Suppressor macrophage treated with lipopolysaccharide for 4 hours (primary cell): ENCODE measurements at places on chromosomes 2 and 18.
A peak's percentile ranks its signal among the peaks of the same experiment; 100 is the strongest.

- DNase-seq: no peak
Measured at GRCh38 chr18:1573732-1574131, 669.1 kb downstream of the ADCYAP1 start.

GRCh38 chr2:173448938-173449471 is 94.3 kb downstream of the CDCA7 start:
- DNase-seq: peak; percentile 81

DNA sequence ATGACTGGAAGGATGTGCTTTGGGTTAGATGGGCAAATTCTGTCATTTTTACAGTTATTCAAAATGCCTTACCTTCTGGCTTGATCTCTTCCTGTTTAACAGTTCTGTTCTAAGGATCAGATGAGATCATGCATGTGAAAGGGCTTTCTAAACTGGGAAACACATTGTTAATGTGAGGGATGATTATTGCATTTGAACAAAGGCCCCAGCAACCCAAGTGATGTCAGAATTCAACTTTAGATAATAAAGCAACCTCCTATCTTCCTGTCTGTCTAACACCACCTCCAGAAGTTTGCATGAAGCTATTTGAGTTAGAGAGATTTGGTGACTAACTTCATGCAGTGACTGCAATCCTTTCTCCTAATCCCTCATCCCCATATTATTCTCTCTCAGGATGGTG is 77.8 kb upstream of the B3GNT2 start:
- DNase-seq: peak; percentile 21

GRCh38 chr2:9473308-9473984 is 905 bp upstream of the IAH1 start:
- DNase-seq: no peak

DNA sequence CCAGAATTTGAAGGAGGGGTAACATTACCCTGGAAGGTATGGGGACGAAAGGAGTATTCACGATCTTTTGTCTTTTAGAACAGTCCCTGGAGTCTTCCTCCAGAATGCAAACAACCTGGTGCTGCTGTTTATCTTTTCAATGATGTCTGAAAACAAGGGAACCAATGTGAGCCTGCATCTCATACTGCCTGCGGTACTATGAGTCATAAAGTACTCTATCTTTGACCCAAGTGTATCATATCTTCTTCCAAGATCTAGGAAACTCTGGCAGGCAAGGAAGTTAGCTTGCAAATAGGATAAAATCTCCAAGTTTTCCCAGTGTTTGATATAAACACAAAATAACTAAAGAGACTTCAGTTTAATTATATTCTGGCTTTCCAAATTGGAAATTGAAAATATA is 968.5 kb downstream of the LRP1B start:
- DNase-seq: no peak

GRCh38 chr18:55781481-55781957 is 193.5 kb upstream of the TCF4 start:
- DNase-seq: peak; percentile 40

DNA sequence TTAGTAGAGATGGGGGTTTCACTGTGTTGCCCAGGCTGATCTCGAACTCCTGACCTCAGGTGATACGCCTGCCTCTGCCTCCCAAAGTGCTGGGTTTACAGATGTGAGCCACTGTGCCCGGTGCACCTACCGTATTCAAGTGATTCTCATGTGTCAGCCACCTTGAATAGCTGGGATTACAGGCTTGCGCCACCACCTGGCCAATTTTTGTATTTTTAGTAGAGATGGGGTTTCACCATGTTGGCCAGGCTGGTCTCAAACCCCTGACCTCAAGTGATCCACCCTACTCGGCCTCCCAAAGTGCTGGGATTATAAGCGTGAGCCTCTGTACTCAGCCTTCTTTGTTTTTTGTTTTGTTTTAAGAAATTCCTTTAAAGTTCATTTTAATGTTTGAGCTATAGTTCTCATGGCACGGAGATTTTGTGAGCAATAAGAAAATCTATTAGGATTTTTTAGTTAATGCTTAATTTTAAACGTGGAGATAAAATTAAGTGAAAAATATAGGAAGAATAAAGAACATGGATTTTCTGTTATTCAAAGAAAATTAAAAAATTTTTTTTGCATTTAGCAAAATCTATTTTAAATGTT is 242.6 kb downstream of the PHLPP1 start:
- peak; percentile 54 for DNase-seq

DNA sequence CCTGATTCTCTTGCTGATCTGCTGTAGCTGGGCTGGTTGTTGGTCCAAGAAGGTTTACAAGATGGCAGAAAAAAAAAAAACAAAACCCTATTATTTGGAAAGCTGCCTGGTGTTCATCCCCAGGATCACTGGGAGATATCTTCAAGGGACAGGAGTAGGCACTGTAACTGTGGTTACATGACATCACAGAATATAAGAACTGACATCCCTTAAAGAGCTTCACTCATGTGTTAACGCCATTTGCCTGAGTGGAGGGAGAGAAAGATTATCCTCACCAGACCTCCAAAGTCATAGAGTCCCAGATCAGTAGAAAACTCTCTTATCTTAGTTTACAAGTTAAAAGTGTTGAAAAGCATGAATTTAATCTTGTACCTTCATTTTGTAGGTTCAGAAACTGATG is 95.3 kb upstream of the BZW1 start:
- DNase-seq: no peak

DNA sequence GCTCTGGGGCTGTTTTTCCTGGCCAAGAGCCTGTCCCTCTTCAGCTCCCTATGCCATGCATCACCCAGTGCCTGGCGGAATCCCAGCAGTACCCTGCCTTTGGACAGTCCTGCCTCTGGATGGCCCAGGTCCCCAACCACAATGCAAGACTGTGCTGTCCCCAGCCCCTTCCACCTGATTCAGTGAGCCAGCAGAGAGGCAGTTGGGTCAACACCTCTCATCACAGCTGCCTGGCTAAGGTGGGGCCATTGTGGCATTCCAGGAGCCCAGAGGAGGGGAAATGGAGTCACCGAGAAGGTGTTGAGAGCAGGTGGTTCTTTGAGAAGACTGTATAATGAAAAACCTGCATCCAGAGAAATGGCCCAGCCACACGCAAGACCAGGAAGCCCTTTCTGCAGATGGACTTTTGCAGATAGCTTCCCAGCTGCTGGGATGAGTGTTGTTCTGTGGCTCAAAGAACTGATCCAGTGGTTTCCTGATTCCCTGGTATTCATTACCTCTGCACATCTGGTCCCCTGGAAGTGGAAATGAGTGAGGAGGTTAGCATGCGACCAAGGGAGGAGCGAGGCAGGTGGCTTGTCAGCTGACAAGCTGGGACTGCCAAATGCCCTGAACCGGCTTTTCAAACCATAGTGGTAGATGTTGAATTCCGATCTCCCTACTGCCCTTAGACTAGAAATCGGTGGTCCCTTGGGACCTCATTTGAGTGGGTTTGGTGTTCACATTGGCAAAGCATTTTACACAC is 1.7 kb upstream of the ASPRV1 start:
- no peak for DNase-seq

- DNase-seq: no peak
Measured at GRCh38 chr2:233342301-233342700, 12.0 kb upstream of the DGKD start.

GRCh38 chr2:101748000-101748399 is 50.5 kb downstream of the MAP4K4 start:
- DNase-seq: no peak

DNA sequence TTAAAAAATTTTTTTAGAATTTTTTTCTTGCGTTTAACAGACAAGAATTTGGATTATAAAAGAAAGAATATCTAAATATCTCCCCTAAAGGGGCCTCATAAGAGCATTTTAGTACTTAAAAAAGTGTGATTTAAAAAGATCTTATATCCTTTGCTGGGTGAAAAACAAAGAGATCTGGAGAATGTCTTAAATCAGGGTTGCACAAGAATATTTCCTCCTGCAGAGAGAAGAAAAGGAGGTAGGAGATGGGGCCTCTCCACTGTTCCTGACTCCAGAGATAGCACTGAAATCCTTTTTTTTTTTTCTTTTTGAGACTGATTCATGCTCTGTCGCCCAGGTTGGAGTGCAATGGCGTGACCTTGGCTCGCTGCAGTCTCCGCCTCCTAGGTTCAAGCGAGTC is 68.5 kb upstream of the OSR1 start:
- DNase-seq: no peak

DNA sequence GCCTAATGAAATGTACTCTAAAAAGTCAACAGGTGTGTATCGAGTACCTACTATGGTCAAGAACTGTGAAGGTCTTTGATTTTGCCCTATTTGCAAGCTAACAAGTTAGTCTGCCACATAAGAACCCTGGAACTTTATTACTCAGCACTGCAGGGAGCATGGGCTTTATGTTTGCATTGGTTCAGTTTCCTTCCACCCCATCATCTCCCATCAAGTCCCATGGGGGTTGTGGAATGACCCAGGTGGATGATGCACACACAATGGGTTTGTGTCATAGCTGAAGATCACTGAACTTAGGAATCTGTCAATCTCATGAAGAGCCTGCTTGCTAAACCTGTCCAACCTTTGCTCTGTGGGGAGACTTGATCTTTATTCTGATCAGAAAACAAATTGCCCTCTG is 265.5 kb downstream of the RPRM start:
- no peak for DNase-seq

GRCh38 chr2:104703669-104704068 is 150.2 kb upstream of the POU3F3 start:
- DNase-seq: no peak

GRCh38 chr2:138699421-138699820 is 80.8 kb downstream of the NXPH2 start:
- no peak for DNase-seq

- DNase-seq: no peak
Measured at GRCh38 chr2:133718688-133719201, 150.5 kb upstream of the NCKAP5 start.

GRCh38 chr2:120318626-120319025 is 27.3 kb upstream of the INHBB start:
- DNase-seq: no peak

- no peak for DNase-seq
Measured at GRCh38 chr2:216665242-216665641, 30.1 kb downstream of the IGFBP5 start.

DNA sequence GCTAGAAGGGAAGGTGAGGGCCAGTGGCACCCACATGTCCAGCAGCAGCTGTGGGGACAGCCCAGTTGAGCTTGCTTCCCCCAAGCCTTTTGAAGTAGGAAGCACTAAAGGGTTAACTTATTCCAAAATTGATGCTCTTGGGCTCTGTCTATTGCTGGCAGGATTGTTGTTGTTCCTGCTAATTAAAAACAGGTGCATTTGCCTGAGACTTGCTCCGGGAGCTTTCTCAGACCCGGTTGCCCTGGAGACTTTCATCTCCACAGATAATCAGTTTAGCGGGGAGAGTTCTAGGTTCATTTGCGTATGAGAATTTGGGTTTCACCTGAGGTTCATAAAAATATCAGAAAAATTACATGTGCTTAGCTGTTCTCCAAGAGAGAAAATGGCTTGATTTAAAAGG is 277.3 kb downstream of the LRATD1 start:
- no peak for DNase-seq

GRCh38 chr18:12819322-12819721 is 64.7 kb downstream of the PTPN2 start:
- peak; percentile 70 for DNase-seq

DNA sequence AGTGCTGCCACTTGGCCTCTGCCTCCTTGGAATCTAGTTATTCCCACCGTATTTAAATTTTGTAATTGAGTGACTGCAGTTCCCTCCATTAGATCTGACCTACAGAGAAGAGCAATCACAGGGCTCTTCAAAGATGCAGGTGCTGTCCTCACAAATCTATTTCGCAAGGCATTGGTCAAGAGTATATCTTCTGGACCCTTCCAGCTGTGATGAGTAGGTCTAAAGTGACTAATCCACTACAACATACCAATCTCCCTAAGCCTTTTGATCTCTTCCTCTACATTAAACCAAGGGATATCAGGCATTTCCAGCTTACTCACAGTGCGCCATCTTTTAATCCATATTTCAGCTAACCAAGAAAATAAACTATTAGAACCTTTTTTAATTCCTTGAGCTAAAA is 65.1 kb upstream of the COL3A1 start:
- no peak for DNase-seq

- peak; percentile 91 for DNase-seq
Measured at GRCh38 chr2:102141970-102142828, at the start of gene IL1R1. Gene IL1R1 (plus strand): TSS chr2:102142746. CDS start chr2:102157725, 14,979 bp downstream.

GRCh38 chr2:173822889-173823542 is 142.2 kb downstream of the SP3 start:
- no peak for DNase-seq

DNA sequence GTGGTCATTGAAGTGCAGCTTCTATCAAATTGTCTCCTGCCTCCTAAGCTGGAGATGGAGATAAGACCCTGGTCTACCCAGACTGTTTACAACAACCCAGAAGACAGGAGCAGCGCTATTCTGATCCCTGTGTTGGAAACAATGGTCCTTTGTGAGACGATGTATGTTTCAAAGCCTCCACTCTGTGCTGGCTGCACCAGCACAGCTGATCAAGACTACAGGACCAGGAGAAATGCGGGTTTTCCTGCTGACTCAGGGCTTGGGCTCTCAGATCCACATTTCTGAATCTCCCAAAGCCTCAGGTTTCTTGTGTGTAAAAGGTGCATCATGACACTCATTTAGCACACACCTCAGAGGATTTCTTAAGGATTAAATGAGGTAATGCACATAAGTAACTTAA is 92.0 kb downstream of the POU3F3 start:
- no peak for DNase-seq

- DNase-seq: peak; percentile 64
Measured at GRCh38 chr2:201432038-201432620, 19.1 kb downstream of the TRAK2 start.

- DNase-seq: no peak
Measured at GRCh38 chr2:182717416-182717815, 1.4 kb downstream of the DNAJC10 start.

- DNase-seq: no peak
Measured at GRCh38 chr2:86285571-86285970, 51.9 kb downstream of the REEP1 start.

GRCh38 chr2:38535404-38535743 is 67.4 kb downstream of the HNRNPLL start:
- no peak for DNase-seq

DNA sequence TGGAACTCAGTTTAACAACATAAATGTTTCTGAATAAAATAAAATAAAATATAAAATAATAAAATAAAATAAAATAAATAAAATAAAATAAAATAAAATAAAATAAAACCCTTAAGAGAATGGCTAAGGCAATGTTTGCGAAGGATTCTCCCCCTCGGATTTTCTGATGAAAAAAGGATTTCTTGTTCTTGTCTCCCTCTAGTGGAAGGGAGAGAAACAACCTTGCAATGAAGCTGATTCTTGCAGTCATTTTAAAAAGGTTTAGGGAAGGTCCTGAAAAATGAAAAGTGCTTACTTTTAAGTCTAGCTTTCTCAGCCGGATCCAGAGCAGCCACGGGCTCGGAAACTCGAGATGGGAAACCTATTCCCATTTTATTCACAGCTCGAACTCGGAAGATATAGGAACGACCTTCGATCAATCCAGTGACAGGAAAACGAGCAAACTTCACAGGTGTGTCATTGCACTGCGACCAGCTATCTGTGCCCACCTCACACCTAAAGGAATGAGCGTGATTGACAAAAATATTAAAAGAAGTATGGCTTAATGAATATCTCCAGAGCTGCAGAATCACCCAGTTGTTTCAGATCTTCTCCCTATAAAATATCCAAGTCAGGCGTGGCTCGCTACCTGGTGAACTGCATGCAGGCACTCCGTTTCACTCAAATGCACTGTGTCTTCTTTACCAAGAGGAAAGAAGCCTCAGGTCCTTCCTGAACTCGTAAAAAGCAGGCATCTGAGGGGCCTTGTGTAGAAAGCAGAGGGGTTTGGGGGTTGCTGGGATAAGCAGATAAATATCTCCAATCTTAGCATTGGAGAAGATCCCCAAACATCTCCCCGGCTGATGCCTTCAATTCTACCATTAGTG is 68.1 kb downstream of the MYOM1 start:
- peak; percentile 62 for DNase-seq
